Dermis blood vessel endothelial cell (primary cell): ENCODE measurements at places on chromosomes 2 and 18. TPM values are rescaled to one million over a fixed set of nuclear protein-coding genes. Genes with fewer than 3 reads are reported as not detected.
A peak's percentile ranks its signal among the peaks of the same experiment; 100 is the strongest.

- DNase-seq = no peak
Observed at GRCh38 chr2:14615760-14616159, 16.8 kb upstream of the LRATD1 start.

GRCh38 chr2:45734952-45735351 lies 83.5 kb downstream of the PRKCE start:
- DNase-seq = no peak

DNA sequence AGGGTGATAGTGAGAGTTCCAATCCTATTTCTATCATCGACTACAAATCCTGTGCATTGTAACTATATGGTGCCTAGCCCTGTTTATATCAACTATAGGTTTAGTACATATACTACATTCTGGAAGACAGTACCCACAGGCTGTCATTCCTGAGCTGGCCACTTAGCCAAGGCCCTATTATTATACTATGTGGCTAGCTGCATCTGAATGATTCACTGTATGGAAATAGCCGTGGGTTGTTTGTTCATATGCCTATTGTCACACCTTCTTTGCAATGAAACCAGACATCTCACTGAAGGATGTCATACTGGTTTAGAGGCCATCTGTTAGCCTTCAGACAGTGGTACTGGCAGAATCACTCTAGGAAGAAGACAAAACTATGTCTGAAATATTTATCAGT lies 62.3 kb upstream of the FSIP2 start:
- DNase-seq = no peak

- DNase-seq = no peak
Observed at GRCh38 chr18:13481820-13482617, 244.3 kb downstream of the FAM210A start.

GRCh38 chr2:217552081-217552480 lies 450.7 kb downstream of the TNS1 start:
- DNase-seq = no peak

DNA sequence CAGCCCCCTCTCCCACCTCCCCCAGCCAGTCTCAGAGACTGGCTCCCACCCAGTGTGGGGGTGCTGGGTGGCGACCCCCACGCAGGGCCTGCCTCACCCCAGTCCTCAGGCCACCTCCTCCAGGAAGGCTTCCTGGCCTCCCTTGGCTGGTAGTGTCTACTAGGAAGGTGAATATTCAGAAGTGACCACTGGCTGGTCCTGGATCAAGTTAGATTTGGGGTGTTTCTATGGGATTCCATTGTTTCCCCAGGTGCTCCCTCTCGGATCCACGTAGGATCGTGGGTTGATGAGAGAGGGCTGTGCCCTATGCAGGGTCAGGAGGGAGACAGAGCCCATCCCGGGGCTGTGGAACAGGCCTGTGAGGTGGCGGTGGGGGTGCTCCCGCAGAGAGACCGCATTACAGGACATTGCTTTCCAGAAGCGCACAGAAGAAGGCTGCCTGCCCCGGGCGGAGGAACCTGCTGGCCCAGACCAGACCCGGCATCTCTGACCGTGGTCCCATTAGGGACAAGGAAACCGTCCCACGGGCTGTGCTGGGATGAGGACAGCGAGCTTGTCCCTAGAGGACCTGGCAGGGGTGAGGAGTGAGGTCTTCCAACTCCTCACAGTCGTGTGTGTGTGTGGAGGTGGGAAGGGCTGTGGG lies 3.3 kb downstream of the PDCD1 start:
- no peak for DNase-seq

- no peak for DNase-seq
Observed at GRCh38 chr2:184654945-184655344, 56.6 kb downstream of the ZNF804A start.

DNA sequence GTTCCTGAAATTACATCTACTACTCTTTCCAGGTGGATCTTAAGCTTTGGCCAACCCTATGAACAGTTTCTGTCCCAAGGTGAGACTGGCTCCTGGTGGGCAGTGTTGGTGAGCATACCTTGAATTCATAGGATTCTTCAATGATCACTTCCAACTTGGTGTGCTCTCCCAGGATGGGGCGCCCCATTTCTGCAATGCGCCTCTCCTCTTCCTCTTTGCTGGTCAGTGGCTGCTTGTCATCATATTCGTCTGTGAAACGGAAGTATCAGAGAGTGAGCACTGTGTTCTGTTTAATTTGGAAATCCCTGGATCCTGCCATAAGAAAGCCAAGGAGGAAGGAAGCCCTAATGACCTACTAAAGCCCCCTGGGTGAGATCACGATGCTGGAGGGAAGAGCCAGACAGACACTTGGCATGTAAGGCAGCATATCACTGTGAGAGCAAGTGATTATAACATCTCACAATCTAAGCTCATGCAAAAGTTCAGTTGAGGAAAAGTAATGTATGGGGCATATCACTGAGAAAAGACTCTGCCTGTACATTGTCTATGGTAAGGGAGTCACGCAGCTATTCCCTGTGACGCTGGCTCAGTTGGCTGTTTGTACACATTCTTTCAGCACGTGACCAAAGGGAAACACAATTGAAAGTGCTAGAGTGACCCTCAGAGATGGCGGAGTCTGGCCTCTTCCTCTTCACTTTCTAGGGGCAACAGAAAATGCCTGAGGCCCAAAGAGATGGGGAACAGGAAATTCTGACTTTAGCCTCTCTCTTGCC lies 287.0 kb downstream of the SLC8A1 start:
- DNase-seq = no peak

DNA sequence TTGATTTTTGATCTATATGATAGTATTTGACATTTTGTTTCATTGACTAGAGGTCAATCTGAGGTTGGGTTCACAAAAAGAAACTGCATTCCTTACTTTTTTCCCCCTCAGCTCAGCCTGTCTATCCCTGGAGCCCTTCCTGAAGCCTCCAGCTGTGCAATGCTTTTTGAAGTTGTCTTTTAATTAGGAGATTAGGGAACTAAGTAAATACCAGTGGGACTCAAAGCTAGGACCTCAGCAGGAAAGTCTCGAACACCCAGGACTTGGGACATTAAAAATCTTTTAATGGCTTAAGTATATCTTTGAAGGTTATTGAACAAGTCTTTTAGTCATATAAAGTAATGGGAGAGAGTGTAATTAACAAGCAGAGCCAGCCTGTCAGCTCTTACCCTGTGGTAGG lies 220.2 kb downstream of the PDE11A start:
- DNase-seq = no peak

GRCh38 chr2:85243101-85244072 lies 84.4 kb downstream of the TGOLN2 start:
- peak; percentile 80 for DNase-seq

- no peak for DNase-seq
Observed at GRCh38 chr2:153476816-153477635, 1.5 kb downstream of the RPRM start.

- DNase-seq = no peak
Observed at GRCh38 chr18:57648414-57648813, 26.8 kb upstream of the NARS1 start.

- no peak for DNase-seq
Observed at GRCh38 chr2:104863146-104863467, 9.2 kb downstream of the POU3F3 start.

DNA sequence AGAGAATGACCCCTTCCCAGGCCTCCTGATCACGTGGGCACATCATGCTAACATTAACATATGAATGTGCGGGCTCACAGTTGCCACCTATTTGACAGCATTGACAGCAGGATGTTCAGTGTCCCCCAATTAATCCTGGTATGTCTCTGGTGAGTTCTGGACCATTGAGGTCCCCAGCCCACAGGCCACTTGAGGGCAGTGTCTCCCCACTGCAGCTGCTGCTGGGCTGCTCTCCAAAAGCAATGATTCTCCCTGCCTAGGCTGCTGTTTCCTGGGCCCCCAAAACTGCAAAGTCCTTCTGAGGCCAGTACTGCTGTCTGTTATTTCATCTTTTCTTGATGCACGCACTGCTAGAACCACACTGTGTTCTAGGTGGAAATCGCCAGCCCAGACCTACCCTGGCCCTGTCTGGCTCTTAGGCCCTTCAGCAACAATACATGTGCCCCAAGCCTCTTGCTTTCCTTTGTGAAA lies 52.7 kb upstream of the MAPK4 start:
- DNase-seq = peak; percentile 15

GRCh38 chr18:9865764-9866490 lies 19.8 kb upstream of the TXNDC2 start:
- no peak for DNase-seq

DNA sequence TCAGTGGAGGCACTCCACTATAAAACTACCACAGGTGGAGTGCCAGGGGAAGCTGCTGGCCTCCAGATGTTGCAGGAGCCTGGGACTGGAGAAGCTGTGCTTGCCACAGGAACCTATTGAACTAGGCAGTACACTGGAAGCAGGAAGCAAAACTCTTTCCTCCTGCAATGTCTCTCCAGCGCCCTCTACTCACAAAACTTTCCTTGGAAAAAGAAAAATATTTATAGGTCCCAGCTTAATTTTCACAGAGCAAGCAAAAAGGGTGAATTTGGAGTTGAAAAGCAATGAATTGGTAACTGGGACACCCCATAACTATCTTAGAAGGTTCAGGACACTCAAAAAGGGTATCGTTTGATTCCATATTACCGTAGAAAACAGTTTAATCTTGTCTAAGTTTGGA lies 33.2 kb upstream of the REEP1 start:
- DNase-seq = no peak

GRCh38 chr2:179460181-179460929 lies 195.7 kb upstream of the SESTD1 start:
- peak; percentile 68 for DNase-seq

- no peak for DNase-seq
Observed at GRCh38 chr2:215750763-215751162, 262.6 kb downstream of the MREG start.

- DNase-seq = no peak
Observed at GRCh38 chr2:228180181-228181097, 1.0 kb downstream of the SPHKAP start.

- DNase-seq = no peak
Observed at GRCh38 chr2:200369886-200370285, 63.4 kb downstream of the SPATS2L start.

GRCh38 chr2:137963535-137964065 lies 673 bp upstream of the HNMT start:
- DNase-seq = no peak

DNA sequence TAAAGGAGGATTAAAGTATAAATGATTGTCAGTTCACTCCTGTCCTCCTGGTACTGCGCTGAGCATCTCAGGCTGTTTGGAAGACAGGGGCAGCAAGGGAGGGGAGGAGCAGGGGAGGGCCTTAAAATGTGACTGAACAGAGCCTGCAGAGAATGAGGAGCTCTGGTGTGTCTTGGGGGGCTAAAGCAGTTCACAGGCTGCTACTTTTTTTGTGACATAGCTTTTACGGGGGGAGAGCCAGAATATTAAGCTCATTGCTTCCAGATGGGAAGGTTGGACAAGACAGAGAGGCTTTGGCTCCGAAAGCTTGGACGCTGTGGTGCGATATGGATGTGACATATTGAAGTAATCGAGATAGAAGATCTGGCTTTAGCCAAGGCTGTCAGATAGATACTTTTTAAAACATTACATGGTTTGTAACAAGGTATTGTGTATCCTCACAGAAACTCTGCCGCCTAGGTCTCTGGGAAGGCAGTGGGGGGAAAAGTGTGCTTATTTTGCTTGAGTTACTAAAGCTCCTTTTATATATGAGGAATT lies 40.5 kb downstream of the RDH14 start:
- DNase-seq = no peak

GRCh38 chr2:223925106-223925505 lies 20.0 kb downstream of the WDFY1 start:
- no peak for DNase-seq

DNA sequence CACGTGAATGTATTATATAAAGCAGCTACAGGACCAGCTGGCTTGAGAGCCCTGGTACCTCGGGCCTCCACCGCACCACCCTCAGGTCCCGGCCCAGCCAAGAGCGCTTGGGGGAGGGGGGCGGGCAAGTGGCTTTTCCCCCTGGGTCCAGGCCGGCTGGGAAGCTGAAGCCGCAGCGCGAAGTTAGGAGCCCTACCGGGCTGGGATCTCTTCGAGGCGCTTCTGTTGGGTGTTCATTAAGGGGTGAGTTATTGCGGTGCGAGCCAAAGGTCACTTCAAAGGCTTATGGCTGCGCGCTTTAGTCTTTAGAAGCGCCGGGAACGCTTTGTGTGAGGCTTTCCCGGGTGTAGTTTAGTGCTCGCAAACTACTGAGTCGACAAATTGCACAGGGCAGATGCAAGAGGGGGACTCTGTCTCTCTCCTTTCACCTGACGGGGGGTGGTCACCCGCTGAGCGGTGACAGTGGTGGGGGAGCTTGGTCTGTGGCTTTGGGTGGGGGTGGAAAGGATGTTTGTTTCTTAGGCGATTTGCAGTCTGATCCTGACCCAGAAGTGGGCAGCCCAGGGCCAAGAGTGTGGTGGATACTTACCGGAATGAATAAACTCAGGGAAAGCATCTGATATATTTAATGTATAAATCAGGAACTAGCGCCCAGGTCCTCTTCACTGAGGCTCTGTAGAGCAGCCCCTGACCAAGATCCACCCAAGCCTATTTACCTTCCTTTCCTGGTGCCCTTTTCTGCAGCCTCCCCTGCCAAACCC lies 6.0 kb downstream of the HOXD3 start:
- no peak for DNase-seq

DNA sequence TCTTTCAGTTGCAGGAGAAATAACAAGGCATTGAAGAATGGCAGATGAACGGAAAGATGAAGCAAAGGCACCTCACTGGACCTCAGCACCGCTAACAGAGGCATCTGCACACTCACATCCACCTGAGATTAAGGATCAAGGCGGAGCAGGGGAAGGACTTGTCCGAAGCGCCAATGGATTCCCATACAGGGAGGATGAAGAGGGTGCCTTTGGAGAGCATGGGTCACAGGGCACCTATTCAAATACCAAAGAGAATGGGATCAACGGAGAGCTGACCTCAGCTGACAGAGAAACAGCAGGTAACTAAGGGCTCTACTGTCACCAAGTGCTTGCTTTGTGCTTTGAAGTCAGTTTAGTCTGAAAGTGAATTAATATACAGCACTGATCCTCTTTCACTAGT lies 118.5 kb upstream of the UNC80 start:
- DNase-seq = no peak

- DNase-seq = no peak
Observed at GRCh38 chr2:240306185-240306584, 129.3 kb upstream of the GPC1 start.

GRCh38 chr2:43186679-43187374 lies 39.6 kb downstream of the ZFP36L2 start:
- no peak for DNase-seq

The TMEM127 gene
- 24.7 and 32.0 TPM in 2 replicates for total RNA-seq

The BCL2L11 gene
- 18.9 and 27.3 TPM in 2 replicates for total RNA-seq

The ACTG2 gene
- 0.05 TPM in 1 of 2 replicates, not detected in the other for total RNA-seq

The MC4R gene
- not detected in 2 replicates for total RNA-seq

The UGT1A9 gene
- under 0.01 and 0.05 TPM in 2 replicates for total RNA-seq

The C2orf92 gene
- total RNA-seq = 0.88 and 3.4 TPM in 2 replicates

The ADCYAP1 gene
- not detected in 2 replicates for total RNA-seq

The PDE11A gene
- 0.09 and 0.17 TPM in 2 replicates for total RNA-seq

The KCNG2 gene
- total RNA-seq = 0.51 and 0.93 TPM in 2 replicates

The IL1F10 gene
- total RNA-seq = not detected in 2 replicates

The LINC00305 gene
- 0.14 TPM in 1 of 2 replicates, not detected in the other for total RNA-seq

The HOXD13 gene
- under 0.01 TPM in 1 of 2 replicates, not detected in the other for total RNA-seq

The KDSR gene
- total RNA-seq = 26.5 and 34.9 TPM in 2 replicates
